T-helper 2 cell treated with Interferon-gamma antibody and Interleukin-4, amounts not matched to agents 5 μg/mL and 100 μg/mL, for 36 hours (primary cell): ENCODE measurements at places on chromosomes 3 and 15.
A peak's percentile ranks its signal among the peaks of the same experiment; 100 is the strongest.

DNA sequence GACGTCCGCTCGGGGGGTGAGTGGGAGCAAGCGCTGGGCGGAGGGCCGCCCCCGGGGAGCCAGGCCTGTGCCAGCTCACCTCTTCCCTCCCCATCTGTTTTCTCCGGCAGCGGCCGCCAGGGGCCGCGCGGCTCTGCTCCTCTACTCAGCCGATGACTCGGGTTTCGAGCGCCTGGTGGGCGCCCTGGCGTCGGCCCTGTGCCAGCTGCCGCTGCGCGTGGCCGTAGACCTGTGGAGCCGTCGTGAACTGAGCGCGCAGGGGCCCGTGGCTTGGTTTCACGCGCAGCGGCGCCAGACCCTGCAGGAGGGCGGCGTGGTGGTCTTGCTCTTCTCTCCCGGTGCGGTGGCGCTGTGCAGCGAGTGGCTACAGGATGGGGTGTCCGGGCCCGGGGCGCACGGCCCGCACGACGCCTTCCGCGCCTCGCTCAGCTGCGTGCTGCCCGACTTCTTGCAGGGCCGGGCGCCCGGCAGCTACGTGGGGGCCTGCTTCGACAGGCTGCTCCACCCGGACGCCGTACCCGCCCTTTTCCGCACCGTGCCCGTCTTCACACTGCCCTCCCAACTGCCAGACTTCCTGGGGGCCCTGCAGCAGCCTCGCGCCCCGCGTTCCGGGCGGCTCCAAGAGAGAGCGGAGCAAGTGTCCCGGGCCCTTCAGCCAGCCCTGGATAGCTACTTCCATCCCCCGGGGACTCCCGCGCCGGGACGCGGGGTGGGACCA lies 632 bp upstream of the CRELD1 start:
- peak overlapping the region; percentile 97 for H3K27ac ChIP-seq
- no peaks in the 10 kb centered on the region for H3K27me3 ChIP-seq
- DNase-seq = peak; percentile 86
- peaks cover 5% of the 10 kb centered on the region for H3K36me3 ChIP-seq

GRCh38 chr15:57316451-57316850 lies 59.9 kb upstream of the CGNL1 start:
- DNase-seq = no peak
- H3K27me3 ChIP-seq = no peaks in the 10 kb centered on the region
- H3K4me3 ChIP-seq = no peak overlapping the region

GRCh38 chr15:61367953-61368352 lies 138.9 kb upstream of the RORA start:
- H3K36me3 ChIP-seq = no peaks in the 10 kb centered on the region
- DNase-seq = no peak
- no peak overlapping the region for H3K4me3 ChIP-seq
- no peaks in the 10 kb centered on the region for H3K27me3 ChIP-seq

DNA sequence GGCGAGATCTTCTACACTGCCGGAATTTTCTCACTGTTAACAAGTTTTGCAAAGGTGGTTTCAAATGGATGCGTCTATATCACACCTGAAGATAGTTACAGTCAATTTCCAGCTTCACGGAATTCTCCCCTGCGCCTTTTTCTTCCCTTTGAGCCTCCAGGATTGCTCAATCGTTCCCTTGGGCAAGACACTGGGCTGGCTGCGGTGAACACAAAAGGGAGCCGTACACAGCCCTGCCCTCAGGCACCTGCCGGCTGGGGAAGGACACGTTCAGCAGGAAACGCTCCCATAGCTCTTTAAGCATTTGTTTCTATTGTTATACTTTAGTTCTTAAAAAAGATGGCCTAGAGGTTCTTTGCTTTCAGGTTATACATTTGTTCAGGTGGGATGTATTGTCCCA lies 85.7 kb downstream of the C3orf70 start:
- H3K4me1 ChIP-seq = no peaks in the 10 kb centered on the region
- no peak for DNase-seq
- H3K4me3 ChIP-seq = no peak overlapping the region
- H3K27ac ChIP-seq = no peak overlapping the region
- peaks cover 3% of the 10 kb centered on the region for H3K27me3 ChIP-seq

GRCh38 chr15:69722924-69723323 lies 270.3 kb downstream of the RPLP1 start:
- H3K4me3 ChIP-seq = no peak overlapping the region
- H3K36me3 ChIP-seq = peaks cover 3% of the 10 kb centered on the region
- DNase-seq = no peak
- H3K27ac ChIP-seq = no peak overlapping the region

DNA sequence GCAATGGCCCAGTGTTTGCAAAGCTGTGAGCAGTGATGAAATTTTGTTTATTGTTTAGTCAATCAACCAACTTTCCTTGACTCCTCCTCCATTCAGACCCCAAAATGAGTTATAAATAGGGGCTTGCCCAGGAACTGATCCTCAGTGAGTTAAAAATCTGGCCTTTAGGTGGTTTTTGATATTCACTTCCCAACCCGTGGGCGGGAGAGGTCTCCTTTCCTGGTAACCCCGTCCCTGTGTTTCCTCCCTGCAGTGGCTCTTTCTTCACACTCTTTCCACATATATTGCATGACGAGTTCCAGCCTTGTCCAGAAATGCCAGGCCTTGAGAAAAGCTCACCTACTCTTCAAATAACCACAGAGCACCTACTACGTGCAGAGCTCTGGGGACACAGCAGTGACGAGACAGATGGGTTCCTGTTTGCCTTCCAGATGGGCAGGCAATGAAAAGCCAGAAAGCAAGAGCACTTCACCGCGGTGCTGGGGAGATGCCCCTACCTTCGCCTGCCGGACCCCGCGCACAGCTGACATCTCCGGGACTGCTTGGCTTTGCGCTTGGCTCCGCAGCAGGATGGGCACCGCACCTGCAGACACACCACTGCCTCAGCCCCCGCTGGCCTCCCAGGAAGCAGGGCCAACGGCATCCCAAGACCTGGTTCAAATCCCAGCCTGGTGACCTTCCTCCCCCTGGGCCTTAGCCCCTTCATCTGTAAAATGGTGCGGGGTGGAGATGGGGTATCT lies 17.2 kb downstream of the SSUH2 start:
- DNase-seq = no peak
- peaks cover 14% of the 10 kb centered on the region for H3K27me3 ChIP-seq
- H3K27ac ChIP-seq = no peak overlapping the region

- no peak for DNase-seq
- no peaks in the 10 kb centered on the region for H3K27me3 ChIP-seq
- no peaks in the 10 kb centered on the region for H3K36me3 ChIP-seq
Measured at GRCh38 chr15:26631894-26632293, 141.0 kb downstream of the GABRB3 start.

GRCh38 chr3:157498371-157498770 lies 4.8 kb downstream of the VEPH1 start:
- H3K27me3 ChIP-seq = peaks cover 43% of the 10 kb centered on the region
- no peaks in the 10 kb centered on the region for H3K36me3 ChIP-seq
- no peak overlapping the region for H3K27ac ChIP-seq
- DNase-seq = no peak

DNA sequence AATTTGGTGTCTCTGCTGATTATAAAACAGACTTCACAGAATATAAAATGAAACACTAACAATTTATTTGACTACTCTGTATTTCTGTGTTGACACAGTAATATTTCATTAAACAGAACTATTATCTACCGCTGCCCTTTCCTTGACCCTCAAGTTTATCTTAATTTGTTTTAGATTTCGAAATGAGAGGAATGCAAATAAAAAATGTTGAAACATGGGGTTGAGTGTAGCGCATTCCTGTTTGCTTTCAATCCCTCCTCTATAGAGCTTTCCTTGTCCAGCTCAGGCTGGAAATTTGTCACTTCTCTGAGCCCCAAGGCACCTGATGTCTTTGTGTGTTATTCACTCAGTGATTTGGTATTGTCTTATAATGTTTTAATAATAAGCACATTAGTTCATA lies 550.2 kb downstream of the ZBBX start:
- no peak overlapping the region for H3K27ac ChIP-seq
- H3K27me3 ChIP-seq = no peaks in the 10 kb centered on the region
- H3K4me3 ChIP-seq = no peak overlapping the region
- no peaks in the 10 kb centered on the region for H3K4me1 ChIP-seq
- DNase-seq = no peak

DNA sequence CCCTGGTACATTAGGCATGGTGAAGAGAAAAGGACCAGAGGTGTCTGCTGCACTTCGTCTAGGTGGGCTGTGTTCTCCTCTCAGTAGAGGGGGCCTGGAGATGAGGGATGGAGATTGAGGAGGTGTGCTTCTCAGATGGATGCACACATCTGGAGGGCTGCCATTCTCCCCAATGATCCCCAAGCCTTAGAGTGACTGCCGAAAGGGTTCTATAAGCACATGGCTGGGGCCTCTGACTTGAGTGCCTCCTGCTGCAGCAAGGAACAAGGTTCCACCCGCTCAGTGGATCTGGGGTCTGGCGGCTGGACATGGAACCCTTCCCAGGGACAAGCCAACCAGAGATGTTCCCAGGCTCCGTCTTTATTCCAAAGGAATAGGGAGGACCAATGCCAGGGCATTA lies 66.8 kb downstream of the CPN2 start:
- peaks cover 29% of the 10 kb centered on the region for H3K27me3 ChIP-seq
- DNase-seq = no peak
- no peak overlapping the region for H3K27ac ChIP-seq

DNA sequence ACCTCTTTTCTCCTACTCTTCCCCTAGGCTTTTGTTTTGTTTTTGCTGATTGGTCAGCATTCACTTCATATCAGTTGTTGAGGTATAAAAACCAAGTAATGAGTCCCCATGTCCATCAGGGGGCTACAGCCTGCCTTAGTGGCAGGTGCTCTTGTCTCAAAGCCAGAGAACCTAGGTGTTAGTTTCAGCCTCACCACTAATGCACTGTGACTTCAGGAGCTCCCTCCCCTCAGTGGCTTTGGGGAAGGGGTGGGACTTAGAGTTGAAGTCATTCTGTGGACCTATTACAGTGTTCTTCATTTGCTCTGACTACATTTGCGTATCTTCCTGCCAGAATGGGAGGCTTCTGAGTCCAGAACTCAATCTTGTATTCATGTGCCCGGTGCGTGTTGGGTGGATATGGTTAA lies 41.6 kb downstream of the NR2C2 start:
- no peak overlapping the region for H3K4me3 ChIP-seq
- peak; percentile 10 for DNase-seq
- peaks cover 29% of the 10 kb centered on the region for H3K4me1 ChIP-seq
- H3K27me3 ChIP-seq = no peaks in the 10 kb centered on the region
- peak overlapping the region; percentile 11 for H3K27ac ChIP-seq

DNA sequence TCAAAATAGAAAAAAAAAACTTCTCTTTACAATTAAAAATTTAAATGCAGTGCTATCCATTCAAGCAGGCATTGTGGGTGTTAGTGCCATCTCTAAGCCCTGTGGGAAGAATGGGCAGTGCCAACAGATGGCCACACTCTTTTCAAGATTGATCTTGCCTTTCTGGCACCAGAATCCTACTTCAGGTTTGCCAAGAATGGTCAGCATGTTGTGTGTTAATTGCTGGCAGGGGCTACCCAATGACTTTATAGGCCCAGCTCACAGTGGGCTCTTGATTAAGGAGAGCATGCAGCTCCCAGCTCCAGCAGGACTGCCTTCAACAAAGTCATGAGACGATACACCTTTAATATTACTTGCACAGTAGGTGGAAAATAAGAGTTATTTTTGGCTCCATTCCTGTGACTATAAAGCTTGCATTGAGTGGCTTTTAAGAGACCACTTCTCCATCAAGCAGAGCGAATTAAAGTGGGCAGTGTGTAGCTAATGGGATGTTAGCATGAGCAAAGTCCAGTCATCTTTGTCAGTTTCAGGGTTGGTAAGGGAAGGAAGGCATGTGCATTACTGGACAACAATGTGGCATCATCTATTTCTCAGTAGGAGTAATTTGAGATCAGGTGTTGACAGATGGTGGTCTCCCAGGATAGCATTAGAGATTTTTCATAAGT lies 476.8 kb downstream of the C3orf38 start:
- no peaks in the 10 kb centered on the region for H3K36me3 ChIP-seq
- H3K4me1 ChIP-seq = no peaks in the 10 kb centered on the region
- no peak overlapping the region for H3K4me3 ChIP-seq
- H3K27ac ChIP-seq = no peak overlapping the region

DNA sequence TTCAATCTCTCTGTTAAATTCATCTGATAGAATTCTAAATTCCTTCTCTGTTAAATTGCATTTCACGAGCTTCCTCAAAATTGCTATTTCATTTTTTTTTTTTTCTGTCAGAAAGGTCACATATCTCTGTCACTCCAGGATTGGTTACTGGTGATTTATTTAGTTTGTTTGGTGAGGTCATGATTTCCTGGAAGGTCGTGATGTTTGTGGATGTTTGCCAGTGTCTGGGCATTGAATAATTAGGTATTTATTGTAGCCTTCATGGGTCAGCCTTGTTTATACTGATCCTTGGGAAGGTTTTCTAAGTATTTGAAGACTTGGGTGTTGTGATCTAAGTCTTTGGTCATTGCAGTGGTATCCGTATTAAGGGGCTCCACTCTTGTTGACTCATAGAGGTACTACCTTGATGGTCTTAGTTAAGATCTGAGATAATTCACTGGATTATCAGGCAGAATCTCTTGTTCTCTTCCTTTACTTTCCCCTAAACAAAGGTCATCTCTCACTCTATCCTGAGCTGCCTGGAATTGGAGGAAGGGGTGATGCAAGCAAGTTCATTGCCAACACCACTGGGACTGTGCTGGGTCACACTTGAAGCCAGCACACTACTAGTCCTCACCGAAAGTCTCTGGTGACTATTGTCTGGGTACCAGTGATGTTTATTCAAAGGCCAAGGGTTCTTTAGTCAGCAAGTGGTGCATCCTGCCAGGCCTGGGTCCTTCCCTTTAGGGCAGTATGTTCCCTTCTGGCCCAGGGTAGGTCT lies 231.1 kb downstream of the GBE1 start:
- no peak overlapping the region for H3K4me3 ChIP-seq
- H3K36me3 ChIP-seq = peaks cover 37% of the 10 kb centered on the region
- no peak for DNase-seq
- no peak overlapping the region for H3K27ac ChIP-seq
- H3K27me3 ChIP-seq = no peaks in the 10 kb centered on the region
- no peaks in the 10 kb centered on the region for H3K4me1 ChIP-seq

DNA sequence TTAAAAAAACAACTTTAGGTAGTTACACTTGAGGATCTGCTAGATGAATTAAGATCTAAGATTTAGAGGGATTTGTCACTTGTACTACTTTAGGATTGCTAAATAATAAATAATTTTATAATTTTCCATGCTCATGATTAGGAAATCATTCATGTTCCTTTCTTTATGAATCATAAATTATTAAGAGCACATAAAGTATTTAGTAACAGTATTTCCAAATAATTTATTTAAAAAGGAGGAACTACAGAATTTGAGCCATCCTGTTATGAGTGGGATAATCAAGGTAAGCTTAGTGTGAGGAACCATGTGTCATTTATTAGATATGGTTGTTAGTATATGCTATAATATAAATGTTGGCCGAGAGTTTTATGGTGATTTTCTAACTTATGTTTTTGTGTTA lies 37.5 kb upstream of the C3orf38 start:
- no peak overlapping the region for H3K27ac ChIP-seq
- H3K4me3 ChIP-seq = no peak overlapping the region
- H3K36me3 ChIP-seq = peaks cover 26% of the 10 kb centered on the region
- DNase-seq = no peak
- peaks cover 12% of the 10 kb centered on the region for H3K4me1 ChIP-seq

GRCh38 chr3:45582430-45582829 lies 12.1 kb upstream of the LIMD1 start:
- DNase-seq = no peak
- peaks cover 17% of the 10 kb centered on the region for H3K27me3 ChIP-seq
- no peak overlapping the region for H3K4me3 ChIP-seq
- H3K36me3 ChIP-seq = no peaks in the 10 kb centered on the region
- peaks cover 4% of the 10 kb centered on the region for H3K4me1 ChIP-seq
